Stimulated activated CD8-positive, alpha-beta memory T cell treated with anti-CD3 and anti-CD28 coated beads, Interleukin-15, amount 100 ng/mL, for 4 hours (primary cell): ENCODE measurements at places on chromosomes 4 and X.

DNA sequence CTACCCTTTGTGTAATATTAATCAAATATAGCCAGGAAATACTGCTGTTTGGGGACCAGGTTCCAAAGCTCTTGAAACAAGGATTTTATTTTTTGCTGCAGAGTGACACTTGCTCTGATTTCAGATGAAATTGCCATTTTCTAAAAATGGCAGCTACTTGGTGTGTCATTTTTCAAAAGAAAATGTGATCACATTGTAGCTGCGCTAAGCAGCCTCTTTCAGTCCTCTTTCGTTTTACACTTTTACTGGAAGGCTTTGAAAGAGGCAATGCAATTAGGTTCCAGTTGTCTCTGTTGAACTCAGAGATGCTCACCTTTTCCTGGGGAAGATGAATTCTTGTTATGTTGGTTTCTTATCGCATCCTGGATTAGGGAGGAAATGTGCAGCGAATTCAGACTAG, 85.1 kb downstream of the CT47B1 start:
- DNase-seq: no peak

GRCh38 chrX:7132335-7133049, 15.0 kb upstream of the STS start:
- DNase-seq: no peak

- no peak for DNase-seq
Observed at GRCh38 chr4:8086783-8087445, 71.7 kb downstream of the ABLIM2 start.

- DNase-seq: no peak
Observed at GRCh38 chr4:8574796-8575370, 5.3 kb upstream of the GPR78 start.

GRCh38 chr4:146368209-146368608, 153.5 kb downstream of the SLC10A7 start:
- no peak for DNase-seq

- no peak for DNase-seq
Observed at GRCh38 chr4:21470535-21470934, 478.0 kb downstream of the KCNIP4 start.

GRCh38 chr4:146158036-146158745, 17.3 kb upstream of the LSM6 start:
- DNase-seq: no peak

GRCh38 chr4:79249881-79250503, 75.9 kb downstream of the NAA11 start:
- DNase-seq: no peak

DNA sequence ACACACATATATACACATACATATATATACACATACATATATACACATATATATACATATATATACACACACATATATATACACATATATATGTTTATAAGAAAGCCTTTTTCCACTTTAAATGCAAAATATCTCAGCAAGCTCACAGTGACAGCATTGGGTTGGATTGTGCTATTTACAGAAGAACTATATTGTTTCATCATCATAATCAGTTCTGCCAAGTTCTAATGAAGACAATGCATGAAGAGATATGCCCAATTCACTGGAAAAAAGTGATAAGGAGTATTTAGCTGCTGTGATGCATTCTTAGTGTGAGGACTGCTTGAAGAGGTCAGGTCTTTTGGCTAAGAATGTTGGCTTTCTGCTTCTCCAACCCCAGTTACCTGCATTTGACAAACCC, 54.4 kb downstream of the RNF150 start:
- DNase-seq: no peak

GRCh38 chrX:120021927-120022326, 55.6 kb downstream of the RHOXF2B start:
- no peak for DNase-seq

DNA sequence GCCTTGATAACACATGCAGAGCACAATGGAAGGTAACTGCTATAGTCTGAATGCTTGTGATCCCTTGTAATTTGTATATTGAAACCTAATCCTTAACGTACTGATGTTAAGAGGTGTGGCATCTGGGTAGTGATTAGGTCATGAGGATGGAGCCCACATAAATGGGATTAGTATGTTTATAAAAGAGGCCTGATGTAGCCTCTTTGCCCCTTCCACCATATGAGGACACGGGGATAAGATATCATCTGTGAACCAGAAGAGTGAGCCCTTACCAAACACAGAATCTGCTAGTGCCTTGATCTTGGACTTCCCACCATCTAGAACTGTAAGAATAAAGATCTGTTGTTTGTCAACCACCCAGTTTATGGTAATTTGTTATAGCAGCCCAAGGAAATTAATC, 1074.2 kb upstream of the INTU start:
- no peak for DNase-seq

DNA sequence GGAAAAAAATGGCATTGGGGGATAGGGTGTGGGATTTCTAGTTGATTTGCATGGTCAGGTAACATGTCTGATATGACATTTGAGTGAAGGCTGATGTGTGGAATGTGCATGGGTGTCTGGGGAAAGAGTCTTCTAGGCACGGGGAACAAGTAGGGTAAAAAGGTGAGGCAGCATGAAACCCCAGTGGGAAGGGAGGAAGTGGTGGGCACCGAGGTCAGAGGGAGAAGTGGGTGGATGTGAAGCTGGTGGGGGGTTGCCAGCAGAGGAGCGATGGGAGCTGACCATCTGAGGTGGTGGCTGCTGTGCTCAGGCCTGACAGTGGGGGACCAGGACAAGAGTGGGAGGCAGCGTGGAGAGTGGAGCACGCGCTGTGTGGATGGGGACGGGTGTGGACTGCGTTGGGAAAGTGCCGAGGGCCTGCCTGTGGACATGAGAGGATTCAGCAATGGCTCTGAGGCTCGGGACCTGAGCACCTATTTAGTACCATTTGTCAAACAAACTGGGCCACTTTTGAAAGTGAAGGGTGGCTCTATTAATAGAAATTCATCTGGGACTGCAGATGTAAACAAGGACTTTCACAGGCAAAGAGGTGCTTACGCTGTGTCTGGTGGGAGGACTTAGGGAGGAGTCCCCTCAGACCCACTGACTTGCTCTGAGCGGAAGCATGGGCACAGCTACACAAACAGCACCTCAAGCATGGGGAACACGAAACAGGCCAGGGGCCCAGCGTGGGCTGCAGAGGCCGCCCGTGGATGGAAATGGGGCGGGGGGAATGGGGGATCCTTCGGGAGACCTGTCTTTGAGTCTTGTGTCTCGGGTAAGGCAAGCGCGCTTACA, 16.7 kb upstream of the S100P start:
- no peak for DNase-seq

DNA sequence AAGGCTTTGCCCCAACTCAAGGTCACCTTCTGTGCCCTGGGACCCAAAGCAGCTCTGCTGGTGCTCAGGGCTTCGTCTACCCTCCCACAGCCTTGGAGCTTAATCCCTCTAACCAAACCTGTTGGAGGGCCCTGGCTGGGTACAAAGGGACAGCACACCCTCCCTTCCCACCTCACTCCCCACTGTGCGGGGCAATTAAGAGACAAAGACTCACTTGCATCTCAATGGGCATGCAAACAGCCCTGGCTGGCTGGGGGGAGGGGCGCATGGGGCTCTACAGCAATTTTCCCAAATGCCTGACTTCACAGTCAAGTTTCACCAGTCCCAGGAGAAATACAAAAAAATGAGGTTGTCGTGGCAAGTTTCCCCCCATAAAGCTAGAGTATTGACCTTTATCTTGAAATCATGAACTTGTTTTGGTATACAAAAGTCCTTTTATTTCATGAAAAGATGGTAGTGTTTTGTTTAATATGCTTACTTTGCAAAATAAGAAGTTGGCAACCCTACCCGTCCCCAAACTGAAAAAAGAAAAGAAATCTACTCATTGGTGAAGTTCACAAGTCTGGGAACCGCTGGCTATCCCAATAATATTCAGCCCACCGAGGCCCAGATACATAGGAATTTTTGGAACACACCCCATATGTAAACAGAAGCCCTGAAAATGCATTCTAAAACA, 4.1 kb upstream of the CD99L2 start:
- DNase-seq: no peak

DNA sequence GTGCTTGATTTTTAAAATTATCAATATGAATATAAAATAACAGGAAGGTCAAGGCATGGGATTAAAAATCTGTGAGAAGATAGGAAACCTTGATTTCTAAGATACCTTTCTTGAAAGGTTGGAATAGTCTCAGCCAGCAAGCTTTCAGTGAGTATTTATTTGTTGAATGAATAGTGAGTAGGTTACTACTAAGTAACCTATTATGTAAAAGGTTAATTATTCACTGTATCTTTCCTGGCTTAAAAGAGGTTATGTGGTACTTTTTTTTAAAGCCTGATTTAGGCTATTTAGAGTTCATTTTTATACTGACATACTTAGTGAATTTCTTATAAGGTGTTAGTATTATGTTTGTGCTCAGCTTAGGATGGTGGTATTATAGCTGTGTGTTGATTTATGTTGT, 123.5 kb downstream of the PTPN13 start:
- DNase-seq: no peak

DNA sequence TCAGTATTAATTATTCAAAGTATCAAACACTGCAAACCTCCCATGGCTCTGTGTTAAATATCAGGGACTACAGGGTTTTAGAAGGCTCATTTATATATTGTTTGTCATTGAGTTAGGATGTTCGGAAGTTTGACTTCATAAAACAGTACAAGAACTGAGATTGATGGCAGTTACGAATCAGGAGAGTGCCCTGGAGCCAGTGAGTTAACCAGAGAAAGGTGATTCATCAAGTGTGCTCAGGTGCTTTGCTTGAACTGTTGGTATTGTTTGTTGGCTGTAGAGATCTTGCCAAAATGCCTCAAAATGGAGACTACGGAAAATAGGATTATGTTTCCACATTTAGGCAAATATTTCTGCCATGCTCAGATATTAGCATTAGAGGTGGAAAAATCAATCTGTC, 7.5 kb upstream of the GPR101 start:
- DNase-seq: no peak

- DNase-seq: no peak
Observed at GRCh38 chr4:65316534-65316933, 353.8 kb downstream of the EPHA5 start.
